ENCODE measurements at places on chromosomes 2 and 18.
A peak's percentile ranks its signal among the peaks of the same experiment; 100 is the strongest.

- DNase-seq, result no peak
These were observed 168.0 kb downstream of the ASXL3 start for GRCh38 chr18:33745871-33746545.

GRCh38 chr18:75067996-75068645 is 140.8 kb downstream of the PTGR3 start:
- DNase-seq, result no peak

- DNase-seq, result no peak
These were observed 49.5 kb downstream of the KCNE4 start for GRCh38 chr2:223101340-223102039.

- DNase-seq, result no peak
These were observed 49.3 kb downstream of the ACAA2 start for GRCh38 chr18:49764032-49764431.

DNA sequence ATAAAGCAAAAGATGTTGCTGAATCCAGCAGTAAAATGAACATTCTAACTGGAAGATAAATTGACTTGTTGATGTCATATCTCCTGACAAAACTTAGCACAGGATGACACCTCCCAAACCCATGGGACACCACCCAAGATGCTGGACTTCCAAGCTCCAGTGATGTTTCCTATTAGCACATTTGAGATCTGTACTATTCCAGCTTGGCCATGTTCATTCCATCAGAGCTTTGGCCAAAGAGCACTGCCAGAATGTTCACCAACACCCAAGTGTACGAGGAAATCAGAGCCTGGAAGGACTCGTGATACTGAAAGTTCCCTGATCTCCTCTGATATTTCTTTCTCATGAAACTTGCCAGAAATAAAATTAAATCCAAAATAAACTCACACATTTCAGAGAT is 44.7 kb downstream of the PID1 start:
- no peak for DNase-seq

GRCh38 chr2:158729873-158730620 is 65.1 kb upstream of the DAPL1 start:
- DNase-seq, result peak; percentile 54

- DNase-seq, result no peak
These were observed 209.5 kb upstream of the TWIST2 start for GRCh38 chr2:238638100-238638981.

GRCh38 chr2:96970910-96971309 is 15.5 kb downstream of the FAM178B start:
- no peak for DNase-seq

- DNase-seq, result no peak
These were observed 358.8 kb downstream of the CMPK2 start for GRCh38 chr2:6506859-6507258.

- DNase-seq, result no peak
These were observed 160.3 kb upstream of the COL3A1 start for GRCh38 chr2:188813857-188814256.

GRCh38 chr18:65527879-65528633 is 222.8 kb upstream of the CDH7 start:
- DNase-seq, result peak; percentile 6

DNA sequence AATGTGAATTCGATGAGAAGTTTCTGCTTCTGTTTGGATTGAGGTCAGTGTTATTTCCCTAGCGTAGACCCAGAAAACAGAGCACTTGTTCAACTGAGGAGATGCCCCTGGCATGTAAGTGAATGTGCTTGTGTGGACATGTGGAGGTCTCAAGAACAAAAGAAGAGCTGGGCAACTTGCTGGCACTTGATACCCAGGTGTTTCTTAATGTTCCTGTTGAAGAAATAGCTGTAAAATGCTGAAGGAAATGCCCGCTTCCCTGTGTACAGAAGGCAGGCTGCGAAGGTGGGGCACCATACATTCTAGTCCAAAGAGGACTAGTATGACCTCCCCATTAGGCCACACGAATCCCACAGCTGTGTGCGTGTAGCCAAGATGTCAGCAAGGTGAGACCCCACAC is 9.8 kb upstream of the LBH start:
- no peak for DNase-seq

DNA sequence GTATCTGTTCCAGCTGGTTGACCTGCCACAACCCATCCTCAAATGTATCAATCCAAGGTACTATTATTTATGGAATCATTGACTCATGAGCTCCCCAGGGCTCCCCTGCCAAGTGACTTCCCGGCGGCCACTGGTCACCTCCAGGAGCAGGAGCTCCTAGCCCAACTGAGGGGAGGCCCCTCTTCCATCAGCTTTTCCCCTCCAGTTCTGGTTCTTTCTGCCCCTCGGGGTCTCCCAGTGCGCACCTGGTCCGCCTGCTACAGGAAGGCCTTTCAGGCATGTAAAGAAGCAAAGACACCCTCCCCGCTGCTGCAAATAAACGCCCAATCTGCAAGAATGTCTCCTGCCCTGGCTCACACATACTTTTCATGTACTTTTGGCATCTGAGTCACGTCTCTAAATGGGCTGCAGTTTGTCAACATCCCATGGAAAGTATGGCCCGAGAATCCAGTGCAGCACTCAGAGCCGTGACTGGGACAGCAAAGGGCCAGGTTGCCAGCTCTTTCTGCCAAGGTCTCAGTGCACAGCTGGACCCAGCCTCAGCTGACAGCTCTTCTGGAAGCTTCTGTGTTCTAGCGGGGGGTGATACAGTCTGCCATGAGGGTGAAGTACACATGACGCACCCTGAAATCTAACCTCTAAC is 41.4 kb downstream of the KLHL29 start:
- no peak for DNase-seq

GRCh38 chr18:6917072-6917471 is 187.6 kb downstream of the ARHGAP28 start:
- DNase-seq, result no peak

GRCh38 chr2:74131901-74132300 is 15.8 kb downstream of the BOLA3 start:
- DNase-seq, result no peak

GRCh38 chr18:63150942-63151421 is 168.6 kb downstream of the BCL2 start:
- DNase-seq, result no peak

DNA sequence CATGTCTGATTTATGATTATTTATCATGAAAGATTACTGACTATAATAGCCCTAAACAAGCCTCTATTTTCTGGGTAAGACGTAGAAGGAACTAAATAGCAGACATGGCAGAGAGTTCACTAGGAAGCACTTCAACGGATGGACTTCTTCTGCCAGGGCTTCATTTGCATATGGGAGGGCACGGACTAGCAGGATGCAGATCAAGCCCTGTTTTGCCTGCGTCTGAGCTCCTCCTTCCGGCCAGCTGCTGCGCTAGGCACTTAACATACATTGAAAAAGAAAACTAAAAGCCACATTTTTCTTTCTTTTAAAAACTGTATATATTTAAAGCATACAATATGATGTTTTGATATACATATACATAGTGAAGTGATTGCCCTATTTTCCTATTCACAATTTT is 340.0 kb upstream of the MEX3C start:
- peak; percentile 41 for DNase-seq

GRCh38 chr18:8871489-8871888 is 166.1 kb downstream of the MTCL1 start:
- DNase-seq, result no peak

DNA sequence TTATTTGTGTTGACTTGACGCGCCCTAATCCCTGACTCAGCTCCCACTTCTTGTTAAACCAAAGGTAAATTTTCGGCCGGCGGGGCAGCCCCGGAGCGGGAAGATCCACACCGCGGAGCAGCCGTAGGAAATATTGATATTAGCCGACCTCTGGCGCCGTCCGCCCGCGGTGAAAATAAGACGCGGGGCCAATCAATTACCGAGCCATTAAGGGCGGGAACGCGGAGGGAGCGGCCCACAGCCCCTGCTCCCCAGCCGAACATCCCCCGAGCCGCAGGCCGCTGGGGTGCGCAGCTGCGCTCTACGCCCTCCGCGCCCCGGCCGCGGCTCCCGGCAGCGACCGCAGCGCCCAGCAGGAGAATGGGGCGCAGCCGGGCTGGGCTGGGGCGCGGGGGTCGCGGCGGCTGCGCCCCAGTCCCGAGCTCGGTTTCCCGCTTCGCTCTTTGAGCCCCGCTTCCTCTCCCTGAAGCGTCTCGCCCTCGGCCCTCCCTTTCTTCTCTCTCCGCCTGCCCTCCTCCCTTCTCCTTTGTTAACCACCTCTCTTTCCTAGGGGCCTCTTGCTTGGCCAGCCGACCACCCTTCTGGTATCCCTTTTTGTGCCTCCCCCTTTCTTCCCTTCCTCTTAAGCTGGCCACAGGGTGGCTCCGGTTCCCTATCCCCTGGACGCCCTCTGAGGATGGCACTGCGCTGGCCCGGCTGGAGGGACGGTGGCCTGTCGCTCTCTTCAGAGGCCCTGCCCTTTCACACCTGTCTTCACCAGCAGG is 40.9 kb downstream of the CELF4 start:
- DNase-seq, result peak; percentile 62

- peak; percentile 31 for DNase-seq
These were observed 491.0 kb downstream of the CDH2 start for GRCh38 chr18:27685807-27686412.

DNA sequence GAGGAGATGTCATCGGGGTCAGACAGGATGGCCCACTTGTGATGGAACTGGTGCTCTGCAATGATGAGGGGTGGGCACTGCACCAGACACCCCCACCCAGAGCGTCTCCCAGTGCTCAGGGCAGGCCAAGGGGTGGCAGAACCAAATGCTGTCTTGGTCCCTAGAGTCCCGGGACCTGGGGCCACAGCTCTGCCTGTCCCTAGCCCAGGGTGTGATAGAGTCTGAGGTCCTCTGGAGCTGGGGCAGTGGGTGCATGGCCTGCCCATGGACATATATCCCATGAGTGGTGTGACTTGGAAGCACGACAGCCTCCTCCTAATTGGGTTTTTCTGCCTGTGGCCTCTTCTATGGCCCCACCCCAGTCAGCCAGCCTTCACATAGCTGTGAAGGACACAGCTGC is 6.7 kb upstream of the OTOF start:
- DNase-seq, result no peak

- DNase-seq, result no peak
These were observed 62.7 kb downstream of the CYP1B1 start for GRCh38 chr2:38013158-38013752.

GRCh38 chr2:234060236-234060635 is 9.7 kb downstream of the SPP2 start:
- DNase-seq, result no peak

DNA sequence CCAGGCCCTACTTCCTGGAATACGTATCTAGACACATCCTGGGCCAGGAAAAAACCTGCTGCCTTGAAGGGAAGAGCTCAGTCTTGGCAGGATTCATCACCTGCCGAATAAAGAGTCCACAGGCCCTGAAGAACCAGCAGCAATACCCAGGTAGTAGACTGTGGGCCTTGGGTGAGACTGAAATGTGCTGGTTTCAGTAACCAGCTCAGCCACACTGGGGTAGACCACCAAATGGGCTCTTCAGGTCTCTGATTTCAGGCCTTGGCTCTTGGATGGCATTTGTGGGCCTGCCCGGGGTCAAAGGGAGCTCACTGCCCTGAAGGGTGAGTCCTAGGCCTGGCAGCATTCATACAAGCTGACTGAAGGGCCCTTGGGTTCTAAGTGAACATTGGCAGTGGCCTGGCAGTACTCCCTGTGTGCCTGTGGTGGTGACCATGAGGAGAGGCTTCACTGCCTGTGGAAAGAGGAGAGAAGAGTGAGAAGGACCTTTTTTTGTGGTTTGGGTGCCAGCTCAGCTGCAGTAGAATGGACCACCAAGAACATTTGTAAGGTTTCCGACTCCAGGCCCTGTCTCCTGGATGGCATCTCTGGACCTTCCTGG is 175.1 kb downstream of the ANKRD30B start:
- DNase-seq, result no peak

DNA sequence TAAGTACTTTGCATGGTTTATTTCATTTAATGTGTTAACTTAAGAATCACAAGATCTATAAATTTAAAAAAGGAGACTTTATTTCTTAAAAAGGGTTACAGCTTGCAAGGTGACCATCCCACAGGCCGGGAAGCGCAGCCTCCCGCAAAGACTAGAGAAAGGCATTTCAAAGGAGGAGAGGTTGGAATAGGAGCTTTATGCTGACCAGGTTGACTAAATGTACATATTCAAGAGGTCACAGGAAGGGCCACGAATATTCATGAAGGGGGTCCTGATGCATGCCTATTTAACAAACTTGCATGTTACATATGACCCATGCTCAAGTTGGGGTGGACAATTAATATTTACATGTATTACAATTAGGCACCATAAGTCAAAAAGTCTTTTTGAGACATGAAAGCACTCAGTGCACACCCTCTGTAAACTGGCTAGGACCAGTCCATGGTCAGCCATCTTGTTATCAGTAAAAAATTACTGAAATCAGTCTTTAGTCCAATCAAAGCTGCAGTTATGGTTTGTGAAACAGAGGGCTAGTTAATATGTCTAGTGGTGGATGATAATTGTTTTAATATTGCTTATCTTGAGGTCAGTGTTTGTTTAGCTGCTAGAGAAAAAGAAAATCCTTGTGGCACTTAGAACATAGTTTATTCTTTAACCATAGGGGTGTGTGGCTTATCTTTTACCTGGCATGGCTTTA is 169.3 kb downstream of the KCNE4 start:
- no peak for DNase-seq

- DNase-seq, result no peak
These were observed 59.7 kb upstream of the PDK1 start for GRCh38 chr2:172496160-172496608.

- DNase-seq, result no peak
These were observed 262.0 kb downstream of the AFF3 start for GRCh38 chr2:99880148-99880963.

DNA sequence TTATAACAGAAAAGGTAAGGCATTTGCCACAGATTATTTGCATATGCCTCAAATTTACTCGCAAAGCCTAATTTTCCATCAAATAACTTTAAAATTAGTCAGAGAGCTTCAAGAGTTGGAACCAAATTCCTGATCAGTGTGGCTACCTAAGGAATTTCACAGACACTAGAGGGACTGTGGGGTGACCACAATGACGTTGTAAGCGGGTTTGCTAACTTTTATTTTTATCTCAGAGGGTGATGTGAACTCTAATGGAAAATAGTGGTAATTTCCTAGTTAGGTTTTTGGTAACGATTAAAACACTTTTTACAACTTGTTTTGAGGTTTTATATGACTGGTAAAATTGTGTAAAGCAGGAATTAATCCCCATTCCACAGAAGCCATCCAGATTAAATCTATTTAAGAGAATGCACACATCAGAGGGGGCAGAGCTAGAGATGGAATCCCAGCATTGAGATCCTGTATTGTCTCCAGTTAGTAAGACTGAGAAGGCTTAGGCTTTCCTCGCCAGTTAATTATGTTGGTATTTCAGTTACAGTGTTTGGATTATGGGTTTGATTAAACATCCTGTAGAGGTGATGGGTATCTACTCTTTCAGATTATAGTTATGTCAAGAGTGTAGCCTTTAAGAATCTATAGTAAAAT is 129.0 kb downstream of the GPD2 start:
- no peak for DNase-seq

DNA sequence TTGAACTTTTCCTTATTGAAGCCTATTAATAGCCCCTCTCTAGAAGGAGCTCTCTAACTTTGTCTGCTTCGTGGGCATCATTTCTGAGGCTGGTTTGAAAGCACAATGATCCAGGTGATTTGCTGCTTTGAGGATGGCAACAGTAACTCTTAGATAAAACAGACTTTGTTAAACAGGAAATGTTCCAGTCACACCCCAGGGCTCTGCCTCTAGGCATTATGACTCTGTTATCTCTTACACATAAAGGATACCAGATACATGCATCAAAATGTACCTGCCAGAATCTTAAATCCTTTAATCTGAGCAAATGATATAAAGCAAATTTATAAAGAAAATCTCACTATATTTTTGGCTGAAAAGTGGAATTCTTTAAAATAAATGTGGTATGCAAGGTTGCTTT is 52.3 kb downstream of the GAD1 start:
- DNase-seq, result no peak

All from nephron progenitor cell (in vitro differentiated cells).